ENCODE measurements at places on chromosomes 1 and 21. TPM values are rescaled to one million over a fixed set of nuclear protein-coding genes. Genes with fewer than 3 reads are reported as not detected.

DNA sequence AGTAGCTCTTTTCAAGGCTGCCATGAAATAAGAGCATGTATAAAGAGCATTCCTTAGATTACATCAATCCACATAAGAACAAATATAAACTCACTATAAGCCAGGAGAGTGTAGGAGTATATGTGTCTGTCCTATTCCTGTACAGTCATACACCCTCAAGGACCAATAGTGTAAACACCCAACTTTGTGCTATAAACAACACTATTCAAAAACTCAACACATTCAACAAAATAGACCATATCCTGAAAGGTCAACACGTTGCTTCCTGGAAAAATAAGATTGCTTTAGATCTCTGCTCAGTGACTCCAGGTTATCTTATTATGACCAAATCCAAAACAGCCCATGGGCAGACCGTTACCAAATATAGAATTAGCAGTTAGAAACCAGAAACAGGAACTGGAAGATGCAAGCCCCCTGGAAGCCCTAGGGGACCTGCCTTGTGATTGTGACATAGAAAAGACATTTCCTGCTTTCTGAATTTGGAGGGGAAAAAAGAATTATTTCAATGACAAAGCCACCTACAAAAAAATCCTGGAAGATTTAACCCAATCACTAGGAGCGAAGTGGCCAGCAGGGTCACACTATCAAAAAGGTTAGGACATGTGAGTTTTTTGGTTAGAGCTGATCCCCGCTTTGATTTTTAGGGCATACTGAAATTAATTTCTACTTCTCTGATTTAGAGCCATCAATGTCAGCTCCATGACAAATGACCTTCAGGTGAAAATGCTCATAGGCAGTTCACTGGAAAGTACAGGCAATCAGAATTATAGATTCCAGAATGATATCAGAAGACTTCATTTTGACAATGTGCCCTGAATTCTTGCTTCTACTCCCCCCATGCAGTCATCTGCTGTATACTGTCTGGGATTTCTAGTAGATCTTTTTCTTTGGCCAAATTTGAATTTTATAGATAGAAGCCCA, 59.9 kb downstream of the LRRC8C start:
- no peak for DNase-seq
- H3K27ac ChIP-seq, result no peak overlapping the region
- H3K27me3 ChIP-seq, result no peaks in the 10 kb centered on the region
- H3K36me3 ChIP-seq, result peaks cover 12% of the 10 kb centered on the region
- peaks cover 38% of the 10 kb centered on the region for H3K4me1 ChIP-seq
- H3K4me3 ChIP-seq, result no peak overlapping the region

DNA sequence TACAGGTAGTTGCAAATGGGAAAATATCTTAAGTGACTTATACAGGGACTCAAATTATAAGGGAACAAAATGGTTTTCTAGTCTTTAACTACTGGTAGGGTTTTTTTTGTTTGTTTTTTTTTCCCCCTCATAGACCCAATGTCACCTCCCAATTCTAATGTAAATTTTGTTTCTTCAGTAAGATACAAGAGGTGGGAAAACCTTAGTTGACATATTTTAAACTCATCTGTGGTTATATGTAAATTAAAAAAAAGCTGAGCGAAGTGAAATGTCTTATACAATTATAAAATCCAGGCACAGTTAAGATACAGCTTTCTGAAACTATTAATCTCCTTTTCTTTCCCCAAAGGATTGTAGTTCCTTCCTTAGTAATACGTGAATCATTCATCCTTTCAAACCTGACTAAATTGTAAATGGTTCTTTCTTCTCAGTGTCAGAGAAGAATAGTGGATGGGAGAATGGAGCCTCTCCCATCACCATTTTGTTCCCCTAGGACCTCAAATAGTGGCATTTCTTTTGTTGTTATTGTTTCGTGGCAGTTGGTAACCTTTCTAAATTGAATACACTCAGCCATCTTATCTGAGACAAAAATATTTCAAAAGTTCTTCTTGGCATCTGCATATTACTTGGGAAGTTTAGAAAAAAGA, 11.2 kb downstream of the TSEN15 start:
- no peak for DNase-seq
- H3K27ac ChIP-seq, result no peak overlapping the region
- H3K36me3 ChIP-seq, result peaks cover 5% of the 10 kb centered on the region
- no peak overlapping the region for H3K4me3 ChIP-seq
- H3K27me3 ChIP-seq, result no peaks in the 10 kb centered on the region
- no peaks in the 10 kb centered on the region for H3K4me1 ChIP-seq

DNA sequence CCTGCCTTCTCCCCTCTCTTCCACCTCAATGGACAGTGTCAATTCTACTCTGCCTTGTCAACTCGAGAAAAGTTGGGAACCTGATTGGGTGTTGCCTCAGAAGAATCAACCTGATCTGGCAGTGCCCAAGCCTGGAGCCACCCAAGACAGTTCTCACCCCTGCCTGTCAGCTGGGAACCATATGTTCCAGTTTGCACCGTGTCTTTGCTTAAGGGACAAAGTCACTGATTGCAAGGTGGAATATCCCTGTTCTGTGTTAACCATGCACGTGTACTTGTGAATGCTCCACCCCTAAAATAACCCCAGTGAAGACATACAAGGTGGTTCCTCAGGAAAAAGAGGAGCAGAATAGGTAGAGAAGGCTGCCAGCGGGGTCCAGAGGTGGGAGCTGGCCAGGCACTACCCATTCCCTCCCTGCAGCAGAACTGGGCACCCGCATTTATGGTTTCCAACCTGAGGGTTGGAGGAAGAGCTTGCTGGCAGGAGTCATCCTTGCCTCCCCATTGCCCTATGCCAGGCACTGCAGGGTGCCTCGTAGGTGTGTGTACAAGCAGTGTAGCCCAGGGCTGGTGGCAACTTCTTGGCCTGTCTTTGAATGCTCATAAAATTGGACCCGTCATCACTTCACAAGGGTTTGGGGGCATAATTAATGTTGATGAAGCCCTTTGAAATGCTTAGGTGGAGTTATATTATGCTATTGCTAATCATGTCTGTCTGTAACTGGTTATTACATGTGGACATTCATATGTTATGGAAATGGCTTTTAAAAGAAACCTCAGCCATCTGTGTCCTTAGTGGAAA, 11.3 kb downstream of the NIPAL3 start:
- DNase-seq, result no peak
- H3K4me3 ChIP-seq, result no peak overlapping the region
- H3K36me3 ChIP-seq, result peaks cover 7% of the 10 kb centered on the region
- H3K4me1 ChIP-seq, result peaks cover 7% of the 10 kb centered on the region

- H3K27ac ChIP-seq, result no peak overlapping the region
- H3K4me3 ChIP-seq, result no peak overlapping the region
- no peaks in the 10 kb centered on the region for H3K27me3 ChIP-seq
- H3K4me1 ChIP-seq, result peaks cover 13% of the 10 kb centered on the region
- no peak for DNase-seq
- H3K36me3 ChIP-seq, result no peaks in the 10 kb centered on the region
Measured at GRCh38 chr21:41894511-41894910, 15.4 kb upstream of the PRDM15 start.

Gene DYNLT5
- not detected for total RNA-seq

Gene HIVEP3
- 6.6 TPM for total RNA-seq

Data from naive thymus-derived CD4-positive, alpha-beta T cell (primary cell).